Activated B cell treated with CpG ODN at 0.5 μM for 24 hours (primary cell): ENCODE measurements at places on chromosomes 3 and 15.

DNA sequence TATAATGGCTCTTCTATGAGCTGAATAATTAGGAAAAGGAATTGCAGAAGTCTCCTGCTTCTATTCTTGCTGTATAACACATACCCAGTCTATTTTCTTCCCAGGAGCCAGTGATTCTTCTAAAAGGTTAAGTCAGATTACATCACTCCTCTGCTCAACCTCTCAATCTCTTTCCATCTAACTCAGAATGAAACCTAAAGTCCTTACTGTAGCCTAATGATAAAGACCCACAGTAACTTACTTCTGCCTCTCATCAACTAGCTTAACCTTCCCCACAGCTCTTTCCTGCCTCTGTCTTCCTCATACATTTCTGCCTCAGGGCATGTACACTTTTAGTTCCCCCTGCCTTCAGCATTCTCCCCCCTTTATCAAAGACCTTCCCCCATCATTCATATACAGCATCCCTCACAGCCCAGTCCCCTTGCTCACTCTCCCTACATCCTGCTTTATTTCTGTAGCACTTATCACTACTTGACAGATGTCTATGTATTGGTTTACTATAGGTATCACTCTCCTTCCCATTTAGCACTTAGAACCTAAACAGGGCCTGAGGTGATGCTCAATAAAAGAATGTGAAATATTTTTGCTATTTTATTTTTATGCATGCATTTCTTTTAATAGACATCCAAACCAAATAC lies 28.5 kb upstream of the CMTM6 start:
- DNase-seq: no peak

DNA sequence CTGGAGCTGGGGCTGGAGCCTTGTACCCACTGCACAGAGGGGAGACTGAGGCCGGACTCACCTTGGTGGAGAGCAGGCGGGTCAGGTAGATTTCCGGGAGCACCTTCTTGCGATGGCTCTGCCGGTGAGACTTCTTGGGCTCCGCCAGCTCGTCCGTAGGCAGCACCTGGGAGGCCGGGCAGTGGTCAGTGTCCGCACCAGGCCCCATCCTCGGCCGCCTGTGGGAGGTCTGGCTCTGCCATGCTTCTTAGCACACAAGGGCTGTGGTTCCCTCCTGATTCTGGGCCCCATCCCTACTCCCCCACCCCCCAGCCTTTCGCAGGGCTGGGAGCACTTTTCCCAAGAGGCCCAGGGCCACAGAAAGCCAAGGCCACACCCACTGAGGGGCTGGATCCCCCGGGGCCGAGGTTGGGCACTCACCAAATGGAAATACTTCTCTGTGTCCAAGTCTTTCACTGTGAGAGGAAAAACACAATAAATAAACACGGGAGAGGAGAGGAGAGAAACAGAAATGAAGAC lies 17.4 kb downstream of the H1-8 start:
- DNase-seq: no peak

GRCh38 chr3:4738737-4739274 lies 240.4 kb upstream of the BHLHE40 start:
- no peak for DNase-seq

DNA sequence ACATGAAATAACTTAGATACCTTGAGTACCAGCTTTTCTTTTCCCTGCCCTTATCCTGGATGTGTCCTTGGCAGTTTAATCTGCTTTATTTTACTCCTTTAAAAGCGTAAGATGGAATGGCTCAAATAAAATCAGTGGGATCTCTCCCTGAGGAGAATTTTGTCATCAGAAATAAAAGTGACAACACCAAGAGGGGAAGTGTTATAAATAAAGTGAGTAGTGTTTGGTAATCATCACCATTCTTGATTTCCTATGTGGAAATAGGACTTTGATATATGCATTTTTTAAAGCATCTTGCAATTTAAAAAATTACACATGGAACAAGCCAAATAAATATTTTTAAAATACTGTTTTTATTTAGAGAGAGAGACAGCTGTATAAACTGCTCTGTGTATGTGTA lies 76.5 kb downstream of the MBNL1 start:
- DNase-seq: no peak

GRCh38 chr3:196969134-196969659 lies 564 bp upstream of the PIGZ start:
- DNase-seq: no peak

GRCh38 chr15:39246523-39246922 lies 334.4 kb upstream of the THBS1 start:
- no peak for DNase-seq

DNA sequence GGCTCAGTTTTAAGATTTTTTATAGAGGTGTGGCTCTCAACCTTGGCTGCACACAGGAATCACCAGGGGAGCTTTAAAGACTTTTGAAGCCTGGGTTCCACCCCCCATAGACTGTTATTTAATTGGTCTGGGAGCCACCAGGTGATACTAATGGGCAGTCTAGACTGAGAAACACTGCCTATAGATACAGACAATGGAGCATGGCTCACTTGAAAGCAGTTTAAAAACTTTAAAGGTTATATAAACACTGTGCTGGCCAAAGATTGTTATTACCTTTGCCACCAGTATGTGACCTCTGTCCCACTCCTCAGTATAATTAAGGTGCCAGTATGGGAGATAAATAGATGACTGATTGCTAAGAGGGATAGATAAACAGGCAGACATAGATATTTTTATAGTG lies 3.8 kb downstream of the GOLIM4 start:
- DNase-seq: no peak

- no peak for DNase-seq
Observed at GRCh38 chr3:56471771-56472170, 3.5 kb upstream of the ERC2 start.

- no peak for DNase-seq
Observed at GRCh38 chr15:92914103-92914499, 14.0 kb downstream of the CHD2 start.

DNA sequence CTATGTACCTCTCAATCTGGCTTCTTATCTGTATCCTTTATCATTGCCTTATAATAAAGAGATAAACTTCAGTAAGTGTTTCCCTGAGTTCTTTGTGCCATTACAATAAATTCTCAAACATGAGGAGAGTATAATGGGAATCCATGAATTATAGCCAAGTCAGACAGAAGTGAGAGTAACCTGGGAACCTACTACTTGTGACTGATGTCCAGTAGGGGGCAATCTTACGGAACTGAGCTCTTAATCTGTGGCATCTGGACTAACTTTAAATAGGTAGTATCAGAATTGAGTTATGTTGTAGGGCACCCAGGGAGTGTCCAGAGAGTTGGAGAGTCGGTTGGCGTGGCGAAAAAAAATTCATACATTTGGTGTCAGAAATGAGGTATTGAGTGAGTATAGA lies 542.6 kb downstream of the ZBBX start:
- no peak for DNase-seq

DNA sequence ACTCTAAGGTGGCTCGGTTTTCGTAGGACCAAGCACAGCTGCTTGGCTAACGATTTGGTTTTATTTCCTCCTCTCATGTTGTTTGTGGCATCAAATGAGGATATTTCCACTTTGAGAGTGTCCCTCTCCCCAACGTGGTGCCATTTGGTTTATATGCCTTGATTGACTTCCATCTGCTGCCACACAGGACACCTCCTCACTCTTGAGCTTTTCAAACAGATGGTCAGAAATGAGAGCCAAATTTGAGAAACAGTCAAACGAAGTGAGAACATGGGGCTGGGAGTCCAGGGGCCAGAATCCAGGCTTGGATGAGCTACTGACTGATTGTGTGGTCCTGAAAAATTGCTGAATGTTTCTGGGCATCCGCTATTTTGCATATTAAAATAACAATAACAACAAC lies 43.5 kb downstream of the CEMIP start:
- DNase-seq: no peak

DNA sequence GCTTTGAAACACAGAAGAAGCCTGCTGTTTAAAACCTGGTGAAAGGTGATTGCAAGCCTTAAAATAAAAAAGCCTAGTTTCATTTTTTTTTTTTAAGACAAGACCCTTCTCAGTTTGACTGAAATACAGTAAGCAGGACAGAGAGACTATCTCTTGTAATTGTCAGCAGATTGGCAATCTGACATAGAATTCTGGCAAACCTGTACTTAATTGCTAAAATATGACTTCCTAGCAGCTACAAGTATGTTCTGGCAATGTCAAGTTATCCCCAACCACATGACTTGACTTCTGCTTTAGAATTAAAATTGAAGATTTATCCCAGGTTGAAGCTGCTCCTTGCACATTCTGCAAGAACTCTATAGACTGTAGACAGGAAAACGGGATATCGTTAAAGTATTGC lies 232.8 kb upstream of the NR2F2 start:
- no peak for DNase-seq

DNA sequence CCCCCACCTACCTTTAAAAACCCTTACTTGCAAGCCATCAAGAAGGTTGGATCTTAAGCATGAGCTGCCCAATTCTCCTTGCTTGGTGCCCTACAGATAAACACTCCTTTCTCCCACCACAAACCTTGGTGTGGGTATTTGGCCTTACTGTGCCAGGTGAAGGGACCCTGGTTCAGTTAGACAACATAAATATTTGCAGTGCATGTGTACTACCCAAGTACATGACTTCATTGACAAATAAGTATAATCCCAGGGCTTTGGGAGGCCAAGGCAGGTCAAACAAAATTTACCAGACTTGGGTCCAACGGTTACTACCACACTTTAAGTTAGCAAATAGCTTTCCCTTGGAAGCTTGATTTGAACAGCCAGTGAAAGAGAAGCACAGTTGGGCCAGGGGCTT lies 9.3 kb upstream of the CNOT10 start:
- no peak for DNase-seq

GRCh38 chr15:50758712-50759205 lies 6.7 kb downstream of the SPPL2A start:
- no peak for DNase-seq

DNA sequence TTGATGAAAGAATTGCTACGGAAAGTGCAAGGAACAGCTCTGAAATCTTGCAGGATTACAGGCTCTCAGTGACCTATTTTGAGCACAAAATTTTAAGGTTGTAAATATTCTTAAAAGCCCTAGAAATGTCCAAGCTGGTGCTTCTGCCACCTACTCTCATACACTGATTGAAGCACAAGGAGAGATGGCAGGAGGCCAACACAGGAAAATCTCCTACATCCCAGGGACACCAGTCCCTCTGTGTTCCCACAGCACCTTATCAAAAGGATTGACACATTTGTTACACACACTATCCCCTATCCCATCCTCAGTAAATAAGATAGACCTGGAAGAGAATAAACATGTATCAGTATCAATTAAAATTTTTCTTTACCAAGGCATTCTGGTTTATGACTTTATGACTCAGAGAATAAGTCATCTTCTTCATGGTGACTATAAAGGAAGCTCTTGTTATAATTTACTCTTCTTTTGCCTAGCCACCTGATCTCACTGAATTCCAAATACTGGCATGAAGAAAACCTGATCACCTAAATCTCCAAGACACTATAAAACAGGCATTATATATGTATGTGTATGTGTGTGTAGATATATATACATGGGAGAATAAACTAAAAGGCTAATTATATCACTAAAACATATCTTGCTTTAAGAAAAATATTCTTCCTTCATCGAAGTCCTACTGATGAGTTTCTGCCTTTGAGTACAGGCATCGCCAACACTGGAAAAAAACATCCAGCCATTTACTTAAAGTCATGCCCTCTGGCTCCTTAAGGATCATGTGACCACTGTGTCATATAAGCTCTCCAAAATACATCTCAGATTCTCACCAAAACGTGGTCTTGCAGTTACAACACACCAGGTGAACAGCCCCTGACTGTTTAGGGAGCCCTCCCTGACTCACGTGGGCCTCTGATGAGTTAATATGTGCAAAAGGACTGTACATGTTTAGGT lies 208.1 kb upstream of the NR2F2 start:
- no peak for DNase-seq

DNA sequence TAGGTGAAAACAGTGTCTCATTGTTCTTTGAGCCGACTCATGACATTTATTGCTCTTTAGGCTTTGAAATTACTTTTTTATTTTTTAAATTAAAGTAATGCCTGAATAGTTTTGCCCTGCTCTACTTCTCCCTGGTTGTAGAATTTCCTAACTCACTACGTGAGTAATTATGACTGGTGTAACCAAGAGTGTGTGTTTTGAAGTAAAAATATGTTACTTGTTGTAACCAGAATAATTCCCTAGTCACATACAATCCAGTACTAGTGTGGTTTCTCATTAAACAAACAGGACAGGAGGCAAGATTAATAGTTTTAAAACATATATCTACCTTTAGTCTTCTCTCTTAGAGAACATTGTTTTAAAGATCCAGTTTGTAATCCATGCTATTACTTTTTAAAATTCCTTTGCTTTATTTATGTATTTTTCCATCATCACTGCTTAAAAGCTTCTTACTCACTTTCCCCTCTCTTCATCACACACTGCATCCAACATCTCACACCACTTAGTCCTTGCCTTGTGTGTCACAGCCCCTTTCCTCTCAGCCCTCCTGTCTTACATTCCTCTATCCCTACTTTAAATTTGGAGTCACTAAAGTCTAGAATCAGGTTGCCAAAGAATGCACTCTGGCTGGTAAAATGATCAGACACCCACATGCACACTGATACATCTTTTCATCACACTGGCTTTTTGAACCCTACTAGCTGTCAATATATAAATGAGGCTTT lies 219.7 kb downstream of the WNT5A start:
- no peak for DNase-seq

DNA sequence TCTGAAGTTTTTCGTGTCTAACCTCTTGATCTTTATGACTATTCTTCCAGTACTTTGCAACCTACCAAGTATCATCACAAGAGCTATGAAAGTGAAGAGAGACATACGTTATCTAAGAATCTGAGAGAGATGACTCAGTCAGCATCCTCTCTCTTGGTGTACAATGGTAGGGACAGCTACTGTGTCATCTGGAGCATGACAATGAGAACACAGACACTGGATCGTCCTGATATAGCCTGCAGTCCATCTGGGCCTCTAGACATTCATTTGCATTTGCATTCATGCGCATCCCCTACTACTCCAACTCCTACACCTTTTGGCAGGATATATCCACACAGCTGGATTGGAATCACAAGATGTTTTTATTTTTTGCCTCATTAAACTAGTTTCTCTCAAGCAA lies 115.2 kb downstream of the PEX5L start:
- DNase-seq: no peak

DNA sequence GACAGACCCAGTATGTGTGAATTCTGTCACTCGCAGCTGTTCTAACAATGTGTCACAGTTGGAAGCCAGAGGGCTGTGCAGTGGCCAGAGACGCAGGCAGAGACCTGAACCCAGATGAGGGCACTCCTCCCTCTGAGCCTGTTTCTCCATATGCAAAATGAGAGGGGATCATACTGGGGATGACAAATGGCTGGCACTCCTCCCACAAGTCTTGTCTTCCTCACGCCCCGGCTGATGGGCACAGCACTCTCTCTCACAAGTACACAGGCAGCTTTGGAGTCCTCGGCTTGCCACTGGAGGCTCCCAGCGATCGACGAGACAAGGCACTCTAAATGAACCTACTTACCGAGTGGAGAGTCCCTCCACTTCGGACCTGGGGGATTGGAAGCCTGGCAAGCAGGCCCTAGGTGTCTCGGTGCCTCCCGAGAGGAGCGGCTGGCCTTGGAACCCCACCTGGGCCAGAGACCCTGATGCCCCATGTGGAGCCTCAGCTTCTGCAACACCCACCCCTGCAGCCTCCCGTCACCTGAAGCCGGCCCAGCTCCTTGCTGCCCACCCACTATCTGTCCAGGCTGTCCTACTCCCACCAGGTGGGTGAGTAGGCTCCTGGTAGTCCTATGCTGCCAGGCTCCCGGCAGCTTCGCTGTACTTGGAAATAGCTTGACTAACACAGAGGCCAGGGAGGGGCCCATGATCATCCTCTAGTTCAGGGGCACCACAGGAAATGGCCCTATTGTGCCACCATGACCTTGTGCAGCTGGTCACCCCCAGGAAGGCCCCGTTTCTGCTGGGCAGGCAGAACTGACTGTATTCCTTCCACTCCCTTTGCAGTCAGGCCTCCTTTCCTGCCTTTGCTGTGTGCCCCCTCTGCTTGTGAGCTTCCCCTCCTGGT lies 65.0 kb upstream of the IQSEC1 start:
- no peak for DNase-seq
